ENCODE measurements at places on chromosomes 12 and 14.

DNA sequence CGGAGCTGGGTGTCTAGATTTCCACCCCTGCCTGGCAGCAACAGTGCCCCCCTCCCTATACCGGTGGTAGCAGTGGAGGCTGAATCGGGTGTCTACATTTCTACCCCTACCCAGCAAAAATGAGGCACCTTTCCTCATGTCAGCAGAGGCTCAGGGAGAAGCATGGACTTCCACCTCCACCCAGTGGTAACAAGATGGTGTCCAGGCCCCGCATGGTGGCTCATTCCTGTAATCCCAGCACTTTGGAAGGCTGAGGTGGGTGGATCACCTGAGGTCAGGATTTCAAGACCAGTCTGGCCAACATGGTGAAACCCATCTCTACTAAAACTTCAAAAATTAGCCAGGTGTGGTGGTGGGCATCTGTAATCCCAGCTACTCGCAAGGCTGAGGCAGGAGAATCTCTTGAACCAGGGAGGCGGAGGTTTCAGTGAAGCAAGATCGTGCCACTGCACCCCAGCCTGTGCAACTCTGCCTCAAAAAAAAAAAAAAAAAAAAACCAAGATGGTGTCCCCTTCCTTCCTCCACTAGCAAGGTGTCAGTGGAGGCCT is 35.5 kb upstream of the OR5AU1 start:
- DNase-seq: no peak

GRCh38 chr12:126139355-126139754 is 1074.1 kb downstream of the AACS start:
- no peak for DNase-seq

DNA sequence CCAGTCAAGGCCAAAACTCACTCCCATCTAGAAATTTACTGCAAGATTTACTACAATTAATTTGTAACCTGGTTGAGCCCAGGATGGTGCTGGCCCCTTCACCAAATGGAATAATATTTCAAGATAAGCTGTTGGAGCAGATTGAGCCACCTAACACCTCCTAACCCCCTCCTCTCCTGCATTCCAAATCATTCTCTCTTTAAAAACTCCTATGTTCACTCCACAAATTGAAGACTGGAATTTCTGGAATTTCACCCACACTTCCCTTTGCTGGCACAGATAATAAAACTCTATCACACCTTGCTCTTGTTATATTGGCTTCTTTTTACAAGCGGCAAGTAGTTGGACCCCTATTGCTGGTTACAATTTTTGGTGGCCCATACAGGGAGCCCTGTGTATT is 41.7 kb downstream of the MIS18BP1 start:
- DNase-seq: no peak

DNA sequence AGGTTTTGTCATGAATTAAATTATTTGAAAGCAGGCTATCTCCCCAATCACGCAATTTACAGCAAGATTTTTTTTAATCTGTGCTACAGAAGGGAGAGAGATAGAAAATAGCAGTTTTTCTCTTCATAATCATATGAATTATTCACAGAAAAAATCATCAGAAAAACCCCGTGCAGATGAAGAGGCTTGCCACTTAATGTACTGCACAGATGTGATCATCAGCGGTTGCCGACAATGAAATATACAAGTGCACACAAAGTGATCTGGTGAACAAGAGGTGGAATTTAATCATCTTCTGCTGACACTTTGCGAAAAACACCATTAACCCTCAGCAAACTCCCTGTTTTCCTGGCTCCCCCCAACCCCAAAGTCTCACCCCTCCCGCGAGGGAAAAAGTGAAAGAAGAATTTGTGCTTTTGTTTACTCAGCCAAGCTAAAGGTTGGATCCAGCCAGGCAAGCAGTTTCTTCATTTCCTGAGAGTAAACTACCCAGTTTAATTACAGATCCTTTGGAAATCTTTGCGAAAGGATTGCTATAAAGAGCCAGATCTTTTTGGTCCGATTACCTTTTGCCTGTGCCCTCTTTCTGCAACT is 3.1 kb upstream of the LMO3 start:
- DNase-seq: no peak

DNA sequence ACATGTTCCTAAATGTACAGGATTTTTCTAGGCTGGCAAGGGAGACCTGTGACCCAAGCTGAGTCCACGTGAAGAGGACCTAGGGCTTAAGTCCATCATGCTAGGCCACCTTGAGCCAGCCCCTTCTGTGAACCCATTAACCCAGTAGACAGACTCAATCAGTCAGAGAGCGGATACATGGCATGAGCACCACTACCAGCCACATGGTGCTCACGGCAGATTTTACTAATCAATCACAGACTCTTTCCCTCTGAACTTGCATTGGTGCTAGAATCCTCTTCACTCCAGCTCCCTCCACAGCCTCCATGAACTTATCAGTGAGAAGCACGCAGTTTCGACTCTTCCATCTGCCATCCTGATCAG is 9.0 kb downstream of the PHETA1 start:
- DNase-seq: no peak

DNA sequence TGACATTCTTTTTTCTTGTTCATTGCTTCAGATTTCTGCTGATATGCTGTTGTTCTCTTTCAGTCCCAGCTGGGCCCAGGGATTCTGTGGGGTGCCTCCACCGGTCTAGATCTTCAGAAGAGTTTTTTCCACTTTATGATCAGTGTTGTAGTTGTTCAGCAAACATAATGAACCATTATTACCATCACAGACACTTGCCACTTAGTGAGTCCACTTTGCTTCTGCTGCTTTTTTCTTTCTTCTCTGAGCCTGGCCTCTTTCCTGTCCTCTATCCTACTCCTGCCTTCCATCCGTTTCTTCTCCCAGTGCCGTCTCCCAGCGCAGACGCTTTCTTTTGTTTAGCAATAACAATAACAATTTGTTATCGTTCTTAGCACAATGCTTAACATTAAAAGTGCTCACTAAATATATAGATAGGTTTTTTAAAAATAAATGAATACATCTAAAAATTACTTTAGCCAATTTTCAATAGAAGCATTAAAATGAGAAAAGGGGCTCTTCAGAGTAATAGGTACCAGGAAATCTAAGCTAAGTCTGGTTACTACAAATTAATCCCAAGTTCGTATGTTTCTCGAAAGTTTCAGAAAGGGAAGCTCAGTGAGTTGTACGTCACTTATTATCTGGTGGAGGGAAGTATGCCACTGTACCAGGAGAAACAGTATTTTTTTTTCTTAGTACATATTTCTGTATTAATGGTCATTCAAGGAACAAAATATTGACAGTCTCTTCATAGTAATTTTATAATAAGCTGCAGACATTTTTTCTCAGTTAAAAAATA is 98.2 kb downstream of the SRGAP1 start:
- DNase-seq: no peak

DNA sequence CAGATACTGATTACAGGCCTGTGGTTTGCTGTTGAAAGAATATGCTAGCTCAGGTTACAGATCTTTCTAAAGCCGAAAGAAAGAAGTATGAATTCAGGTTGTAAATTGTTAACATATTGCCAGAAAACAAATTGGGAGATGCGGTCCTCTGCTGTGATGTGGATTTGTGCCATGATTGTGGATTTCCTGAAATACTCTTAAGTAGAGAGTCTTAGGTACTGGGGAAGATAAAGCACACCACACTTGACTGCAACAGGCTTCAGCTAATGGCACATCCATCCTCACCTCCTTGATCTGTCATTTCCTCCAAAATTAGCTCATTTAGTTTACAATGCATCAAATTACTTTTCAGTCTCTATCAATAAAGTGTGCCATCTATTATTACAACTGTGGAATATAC is 279.2 kb downstream of the SYT1 start:
- no peak for DNase-seq
